ENCODE measurements at places on chromosomes 7 and 10.

DNA sequence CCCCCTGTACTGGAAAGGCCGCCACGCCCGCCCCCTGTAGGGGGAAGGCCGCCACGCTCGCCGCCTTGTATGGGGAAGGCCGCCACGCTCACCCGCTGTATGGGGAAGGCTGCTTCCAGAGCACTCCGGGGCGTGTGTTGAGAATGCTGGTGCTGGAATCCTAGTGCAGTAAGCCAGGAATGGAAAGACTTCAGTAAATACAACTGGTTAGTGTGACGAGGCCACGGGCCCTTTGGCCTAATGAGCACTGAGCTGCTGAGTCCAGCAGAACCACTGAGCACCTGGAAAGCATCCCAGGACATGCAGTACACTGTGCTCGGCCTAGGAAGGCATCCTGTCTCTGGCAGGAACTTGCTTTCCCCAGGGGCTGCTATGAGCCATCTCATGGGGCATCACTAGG is 398.9 kb downstream of the PTPRN2 start:
- DNase-seq: no peak

- DNase-seq: no peak
Measured at GRCh38 chr7:137970253-137970975, 31.5 kb downstream of the CREB3L2 start.

DNA sequence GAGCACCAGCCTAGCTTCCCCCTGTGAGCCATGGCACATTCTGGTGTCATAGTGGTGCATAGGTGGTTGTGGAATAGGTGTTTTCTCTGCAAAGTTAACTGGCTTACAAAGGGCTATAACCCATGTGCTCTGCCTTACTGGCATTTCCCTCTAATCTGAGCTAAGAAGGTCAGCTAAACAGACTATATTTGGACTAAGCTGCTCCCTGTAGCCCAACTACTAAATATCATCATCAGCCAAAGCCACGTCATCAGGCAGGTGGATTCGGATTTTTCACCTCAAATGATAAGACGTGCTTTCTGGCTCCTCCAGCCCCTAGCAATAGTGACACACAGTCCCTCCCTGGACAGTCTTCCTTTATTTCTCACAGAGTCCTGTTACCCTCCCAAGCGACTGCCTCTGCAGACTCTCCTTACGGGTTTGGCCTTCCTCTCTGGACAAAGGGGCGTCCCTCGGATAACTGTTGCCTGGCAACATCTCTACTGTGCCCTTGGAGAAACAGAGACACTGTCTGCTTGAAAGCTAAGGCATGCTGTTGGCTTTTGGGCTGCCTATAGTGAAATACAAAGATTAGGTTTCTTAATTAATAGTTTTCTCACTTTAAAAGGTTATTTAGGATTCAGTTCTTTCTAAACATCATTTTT is 9.1 kb downstream of the SLC13A4 start:
- no peak for DNase-seq

DNA sequence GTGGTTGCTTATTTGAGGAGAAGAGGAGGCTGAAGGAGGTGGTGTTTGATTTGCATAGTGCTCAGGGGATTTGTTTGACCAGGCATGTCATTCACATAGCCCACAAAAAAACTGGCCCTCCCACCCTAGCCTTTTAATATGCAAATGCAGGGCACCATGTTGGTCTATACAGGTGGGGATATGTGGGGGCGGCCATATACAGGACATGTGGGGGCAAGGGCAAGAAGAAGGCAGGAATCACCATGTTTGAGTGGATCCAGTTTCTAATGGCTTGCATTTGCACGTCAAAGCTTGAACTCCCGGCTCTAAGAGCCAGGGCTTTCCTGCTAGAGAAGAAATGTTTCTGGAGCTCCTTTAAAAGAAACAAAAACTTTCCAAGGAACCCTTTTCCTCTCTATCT is 541.0 kb downstream of the ZWINT start:
- peak; percentile 25 for DNase-seq

DNA sequence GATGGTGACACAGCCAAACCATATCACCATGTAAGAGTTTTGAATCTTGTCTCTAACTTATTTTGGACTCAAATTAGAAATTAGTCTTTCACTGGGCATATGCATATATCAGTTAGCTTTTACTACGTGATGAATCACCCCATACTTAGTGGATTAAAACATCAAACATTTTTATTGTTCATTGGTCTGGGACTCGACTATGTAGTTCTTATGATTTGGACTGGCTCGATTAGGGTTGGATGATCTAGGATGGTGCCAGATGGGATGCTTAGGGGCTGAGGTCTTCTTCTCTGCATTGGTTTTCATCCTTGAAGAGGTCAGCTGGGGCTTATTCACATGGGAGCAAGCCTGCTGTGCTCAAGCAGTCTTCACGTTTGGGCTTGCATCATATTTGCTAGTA is 264.9 kb downstream of the EXOC4 start:
- no peak for DNase-seq

DNA sequence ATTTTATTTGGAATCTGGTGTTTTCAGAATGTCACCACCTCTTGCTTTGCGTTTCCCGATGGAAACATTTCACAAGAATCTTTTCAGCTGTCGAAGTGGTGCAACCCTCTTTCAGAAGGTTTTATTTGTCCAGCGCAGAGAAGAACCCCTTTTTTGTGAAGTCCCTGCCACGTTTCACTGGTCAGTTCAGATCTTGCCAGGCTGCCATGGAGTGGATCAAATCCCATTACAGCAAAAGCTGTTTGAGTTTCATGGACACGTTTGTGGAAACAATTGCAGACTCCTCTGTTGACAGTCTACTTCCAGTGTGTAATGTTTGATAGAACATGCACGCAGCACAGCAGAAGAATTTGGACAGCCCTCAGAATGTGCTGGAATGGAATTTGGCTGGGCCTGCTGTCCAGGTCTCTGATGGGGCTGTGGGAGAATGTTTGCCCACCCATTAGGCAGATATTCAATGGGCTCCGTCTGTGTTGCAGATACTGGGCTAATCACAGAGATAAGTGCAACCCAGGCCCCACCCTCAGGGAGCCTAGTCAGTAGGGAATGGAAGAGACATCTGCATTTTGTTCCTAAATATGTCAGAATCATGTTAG is 143.2 kb downstream of the GRK5 start:
- DNase-seq: no peak

GRCh38 chr7:33504266-33504665 is 374.9 kb downstream of the BBS9 start:
- no peak for DNase-seq

GRCh38 chr7:30841801-30842541 is 69.7 kb upstream of the AQP1 start:
- DNase-seq: no peak

DNA sequence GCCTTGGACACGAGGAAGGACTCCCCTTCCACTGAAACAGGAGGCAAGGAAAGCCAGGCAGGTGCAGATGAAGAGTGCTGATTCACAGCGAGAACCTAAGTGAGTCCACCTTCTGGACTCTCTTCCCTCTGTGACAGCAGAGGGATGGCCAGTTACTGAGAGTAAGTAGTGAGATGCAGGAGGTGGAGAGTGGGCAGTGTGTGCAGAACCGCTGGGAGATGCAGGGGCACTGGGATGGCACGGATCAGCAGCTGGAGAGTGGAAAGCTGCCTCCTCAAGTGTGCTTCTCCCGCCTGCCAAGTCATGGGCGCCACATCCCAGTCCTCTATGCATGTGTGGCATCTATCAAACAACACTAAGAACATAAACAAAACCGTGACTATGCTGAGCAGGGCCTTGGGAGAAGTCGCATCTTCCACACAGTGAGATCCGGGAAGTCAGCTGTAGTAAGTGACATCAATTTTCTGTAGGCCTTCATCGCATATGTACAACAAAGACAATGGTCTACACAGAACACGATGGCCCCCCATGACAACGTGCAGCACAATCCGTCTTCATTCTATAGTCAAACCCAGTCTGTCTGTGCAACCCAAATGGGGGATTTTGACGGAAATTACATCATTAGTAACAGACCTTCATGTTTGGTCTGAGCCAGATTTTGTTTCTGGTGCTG is 217.4 kb upstream of the KLF14 start:
- DNase-seq: no peak

DNA sequence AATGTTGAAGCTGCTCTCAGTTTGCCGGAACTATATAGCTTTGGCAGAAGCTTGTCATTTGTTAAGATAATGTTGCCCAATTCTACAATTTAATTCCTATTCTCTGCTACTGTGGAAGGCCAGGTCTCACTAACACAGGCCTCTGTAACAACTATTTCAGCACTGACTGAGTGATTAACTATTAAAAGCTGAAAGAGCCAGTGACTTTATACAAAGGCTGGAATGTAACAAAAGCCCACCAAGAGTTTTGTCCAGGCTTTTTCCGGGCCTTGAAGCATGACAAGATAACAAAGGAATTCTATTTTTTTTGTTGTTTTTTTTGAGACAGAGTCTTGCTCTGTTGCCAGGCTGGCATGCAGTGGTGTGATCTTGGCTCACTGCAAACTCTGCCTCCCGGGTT is 795.6 kb downstream of the PHTF2 start:
- DNase-seq: no peak

GRCh38 chr10:12685261-12686058 is 316.1 kb downstream of the CCDC3 start:
- DNase-seq: no peak

DNA sequence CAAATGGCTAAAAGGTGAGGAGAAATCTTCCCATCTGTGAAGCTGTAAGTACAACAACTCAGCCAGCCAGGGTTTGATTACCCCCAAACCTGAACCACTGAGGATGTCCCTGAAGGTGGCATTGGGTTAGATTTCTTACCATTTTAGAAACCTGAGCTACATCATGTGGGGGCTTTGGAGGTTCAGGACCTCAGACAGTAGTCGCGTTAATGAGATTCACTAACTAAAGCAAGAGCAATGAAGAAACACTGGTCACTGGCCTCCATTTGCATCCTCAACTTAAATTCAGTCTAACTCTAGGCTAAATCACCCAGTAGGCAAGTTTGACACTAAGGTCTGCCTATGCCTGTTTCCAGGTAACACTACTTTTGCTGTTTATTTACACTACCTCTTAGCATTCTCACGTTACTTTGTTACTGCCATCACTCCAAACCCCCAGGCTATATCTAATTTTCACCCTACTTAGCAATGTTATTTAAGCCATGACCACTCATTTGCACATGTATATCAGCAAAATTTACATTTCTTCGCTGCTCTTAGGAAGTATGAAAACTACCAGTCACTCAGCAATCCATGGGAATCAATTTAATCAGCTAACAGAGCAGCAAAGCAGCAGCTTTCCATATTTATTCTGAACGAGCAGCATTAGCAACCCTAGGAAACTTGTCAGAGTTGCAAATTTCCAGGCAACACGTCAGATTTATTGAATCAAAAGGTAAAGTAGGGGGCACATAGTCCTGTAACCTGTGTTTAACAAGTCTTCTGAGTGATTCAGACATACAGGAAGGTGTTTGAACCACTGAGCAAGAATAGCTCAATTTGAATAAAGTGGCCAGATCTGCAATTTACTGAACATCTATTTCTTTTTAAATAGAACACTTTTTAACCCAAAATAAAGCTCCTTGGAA is 788.4 kb upstream of the SORCS1 start:
- DNase-seq: no peak

- DNase-seq: no peak
Measured at GRCh38 chr7:145584401-145584800, 532.2 kb upstream of the CNTNAP2 start.

DNA sequence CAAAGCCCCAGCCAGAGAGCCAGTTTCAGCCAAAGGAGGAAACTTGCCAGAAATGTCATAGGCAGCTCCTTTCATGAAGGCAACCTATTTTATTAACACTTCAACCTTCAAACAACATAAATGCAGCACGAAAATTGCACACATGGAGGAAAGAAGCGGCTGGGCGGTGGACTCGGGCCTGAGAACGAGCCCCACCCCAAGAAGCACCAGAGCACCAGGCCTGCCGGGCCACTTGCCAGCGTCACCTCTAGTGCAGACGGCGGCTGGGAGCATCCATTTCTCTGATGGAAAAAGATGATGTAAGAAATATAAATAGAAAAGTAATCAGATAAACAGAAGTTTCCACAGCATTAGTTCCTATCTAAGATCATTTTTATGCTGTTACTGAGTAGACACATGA is 100.0 kb downstream of the TCERG1L start:
- no peak for DNase-seq

DNA sequence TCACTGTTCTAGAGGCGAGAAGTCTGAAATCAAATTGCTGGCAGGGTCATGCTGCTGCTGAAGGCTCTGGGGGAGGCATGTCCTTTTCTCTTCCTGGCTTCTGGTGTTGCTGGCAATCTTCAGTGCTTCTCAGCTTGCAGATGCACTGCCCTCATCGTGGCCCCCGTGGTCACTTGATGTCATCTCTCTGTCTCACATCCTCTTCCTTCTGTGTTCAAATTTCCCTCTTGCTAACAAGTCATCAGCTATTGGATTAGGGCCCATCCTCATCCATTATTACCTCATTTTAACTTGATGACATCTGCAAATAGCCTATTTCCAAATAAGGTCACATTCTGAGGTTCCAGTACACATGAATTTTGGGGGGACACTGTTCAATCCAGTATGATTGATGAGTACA is 36.6 kb upstream of the SRGN start:
- no peak for DNase-seq

DNA sequence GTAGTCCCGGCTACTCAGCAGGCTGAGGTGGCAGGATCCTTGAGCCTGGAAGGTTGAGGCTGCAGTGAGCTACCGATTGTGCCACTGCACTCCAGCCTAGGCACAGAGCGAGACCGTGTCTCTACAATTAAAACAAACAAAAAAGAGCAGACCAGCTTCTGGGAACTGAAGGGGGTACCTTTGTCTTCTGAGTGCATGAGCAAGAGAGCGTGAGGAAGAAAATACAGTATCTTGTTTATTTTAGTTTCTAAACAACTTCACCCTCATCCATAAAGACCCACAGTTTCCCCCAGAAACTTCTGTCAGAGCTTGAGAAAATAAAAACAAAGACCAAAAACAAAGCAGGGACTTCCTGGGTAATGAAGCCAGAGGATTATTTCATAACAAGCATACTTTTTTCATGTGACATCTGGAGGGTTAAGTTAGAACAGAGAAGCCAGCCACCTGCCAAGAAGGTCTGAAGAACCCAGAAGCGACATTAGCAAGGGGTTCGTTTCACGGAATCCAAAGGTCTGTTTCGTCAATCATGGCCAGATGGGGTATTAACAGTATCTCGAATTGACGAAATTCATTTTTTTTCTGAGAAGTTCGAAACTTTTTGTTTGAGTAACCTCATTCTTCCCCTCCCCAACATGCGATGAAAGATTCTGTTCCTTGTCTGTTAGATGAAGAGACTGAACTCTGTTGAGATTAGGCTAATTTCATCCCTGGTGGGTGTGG is 10.2 kb upstream of the IL2RA start:
- no peak for DNase-seq

DNA sequence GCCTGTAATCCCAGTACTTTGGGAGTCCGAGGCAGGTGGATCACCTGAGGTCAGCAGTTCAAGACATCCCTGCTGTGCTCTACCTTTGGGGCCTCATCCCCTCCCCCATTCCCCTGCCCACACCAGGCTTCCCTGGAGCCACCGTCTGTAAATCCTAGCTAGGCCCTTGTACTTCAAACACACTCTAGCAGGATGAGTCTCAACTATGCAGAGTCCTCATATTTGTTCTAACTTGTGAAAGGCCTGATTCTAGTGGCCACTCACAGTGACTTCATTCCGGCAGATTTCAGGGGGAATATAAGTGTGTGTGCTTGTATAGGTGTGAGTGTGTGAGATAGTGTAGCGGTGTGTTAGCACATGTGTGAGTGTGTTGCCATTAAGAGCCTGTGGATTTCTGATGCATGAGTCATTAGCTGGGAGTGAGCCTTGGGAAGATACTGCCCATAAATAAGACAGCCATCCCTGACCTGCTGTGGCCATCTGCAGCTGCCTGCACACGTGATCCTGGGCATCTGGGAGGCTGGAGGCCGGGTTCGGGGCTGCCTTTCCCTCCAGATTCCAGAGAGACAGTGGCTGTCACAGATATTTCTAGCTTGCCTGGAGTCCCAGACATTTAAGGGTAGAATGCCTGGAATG is 1.7 kb upstream of the NEURL1 start:
- no peak for DNase-seq

All from iPS DF 6.9 (cell line).